ENCODE measurements at places on chromosomes 7 and 10.

DNA sequence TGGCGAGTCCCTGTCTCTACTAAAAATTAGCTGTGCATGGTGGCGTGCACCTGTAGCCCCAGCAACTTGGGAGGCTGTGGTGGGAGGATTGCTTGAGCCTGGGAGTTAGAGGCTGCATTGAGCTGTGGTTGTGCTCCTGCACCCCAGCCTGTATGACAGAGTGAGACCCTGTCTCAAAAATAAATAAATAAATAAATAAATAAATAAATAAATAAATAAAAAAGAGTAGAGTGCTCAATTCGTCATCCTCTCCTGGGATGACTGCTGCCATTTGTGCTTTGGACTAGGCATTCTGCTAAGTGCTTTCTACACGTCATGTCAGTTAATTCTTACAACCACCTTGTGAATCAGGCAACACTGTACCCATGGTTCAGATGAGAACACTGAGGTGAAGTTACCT, 130.6 kb downstream of the DOCK1 start:
- DNase-seq, result no peak

DNA sequence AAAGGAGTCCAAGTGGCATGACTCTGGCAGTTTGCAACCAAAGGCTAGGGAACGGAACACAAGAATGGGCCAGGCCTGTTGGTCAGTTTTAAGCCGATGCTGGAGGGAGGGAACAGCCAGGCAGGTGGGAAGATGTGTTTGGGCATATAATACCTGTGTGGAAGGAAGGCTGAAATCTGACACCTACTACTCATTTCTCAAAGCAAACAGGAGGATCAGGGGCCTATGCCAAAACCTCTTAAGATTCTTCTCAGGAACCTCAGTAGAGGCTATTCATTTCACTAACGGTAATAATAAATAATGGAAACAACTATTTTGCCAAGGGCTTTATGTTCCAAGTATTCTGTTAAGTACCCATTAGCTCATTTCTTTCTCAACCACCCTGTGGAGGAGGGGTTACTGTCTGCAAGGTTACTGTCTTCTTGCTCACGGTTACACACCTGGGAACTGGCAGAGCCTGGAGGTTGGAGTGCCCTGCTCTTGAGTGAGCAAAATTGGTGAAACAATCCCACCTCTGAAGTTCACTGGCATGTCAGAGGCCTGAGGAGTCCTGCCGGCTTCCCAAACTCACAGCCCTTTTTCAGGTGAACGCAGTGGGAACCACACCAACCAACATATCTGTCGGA, 35.5 kb downstream of the GOT1 start:
- DNase-seq, result no peak

GRCh38 chr7:2670720-2671391, 17.1 kb upstream of the AMZ1 start:
- peak; percentile 55 for DNase-seq

DNA sequence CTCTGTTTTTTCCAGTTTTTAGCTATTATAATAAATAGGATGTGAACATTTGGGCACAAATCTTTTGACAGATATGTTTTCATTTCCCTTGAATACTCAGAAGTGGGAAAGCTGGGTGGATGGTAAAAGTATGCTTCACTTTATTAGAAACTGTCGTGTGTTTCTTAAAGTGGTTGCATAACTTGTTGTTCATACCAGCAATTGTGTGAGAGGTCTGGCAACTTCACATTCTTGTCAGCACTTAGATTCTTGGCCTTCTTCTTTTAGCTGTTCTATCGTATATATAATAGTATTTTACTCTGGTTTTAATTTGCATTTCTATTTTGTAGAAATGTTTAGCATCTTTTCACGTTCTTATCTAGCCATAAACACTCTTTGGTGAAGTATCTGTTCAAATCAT, 894.4 kb downstream of the KCNMA1 start:
- DNase-seq, result no peak

- DNase-seq, result no peak
Measured at GRCh38 chr10:131899695-131900349, 986 bp upstream of the PPP2R2D start.

DNA sequence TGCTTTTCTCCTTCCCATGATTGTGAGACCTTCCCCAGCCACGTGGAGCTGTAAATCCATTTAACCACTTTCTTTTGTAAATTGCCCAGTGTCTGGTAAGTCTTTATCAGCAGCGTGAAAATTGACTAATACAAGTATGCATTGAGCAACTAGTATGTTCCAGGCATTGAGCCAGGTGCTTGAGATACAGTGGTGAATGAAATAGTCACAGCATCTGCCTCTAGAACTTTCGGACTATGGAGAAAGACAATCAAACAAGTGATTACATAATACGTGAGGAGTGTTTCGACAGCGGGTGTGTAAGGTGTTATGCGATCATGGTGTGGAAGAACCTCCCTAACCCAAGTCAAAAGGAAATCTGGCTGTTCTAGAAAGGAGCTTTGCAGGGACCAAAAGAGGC, 21.6 kb upstream of the NUP205 start:
- no peak for DNase-seq

DNA sequence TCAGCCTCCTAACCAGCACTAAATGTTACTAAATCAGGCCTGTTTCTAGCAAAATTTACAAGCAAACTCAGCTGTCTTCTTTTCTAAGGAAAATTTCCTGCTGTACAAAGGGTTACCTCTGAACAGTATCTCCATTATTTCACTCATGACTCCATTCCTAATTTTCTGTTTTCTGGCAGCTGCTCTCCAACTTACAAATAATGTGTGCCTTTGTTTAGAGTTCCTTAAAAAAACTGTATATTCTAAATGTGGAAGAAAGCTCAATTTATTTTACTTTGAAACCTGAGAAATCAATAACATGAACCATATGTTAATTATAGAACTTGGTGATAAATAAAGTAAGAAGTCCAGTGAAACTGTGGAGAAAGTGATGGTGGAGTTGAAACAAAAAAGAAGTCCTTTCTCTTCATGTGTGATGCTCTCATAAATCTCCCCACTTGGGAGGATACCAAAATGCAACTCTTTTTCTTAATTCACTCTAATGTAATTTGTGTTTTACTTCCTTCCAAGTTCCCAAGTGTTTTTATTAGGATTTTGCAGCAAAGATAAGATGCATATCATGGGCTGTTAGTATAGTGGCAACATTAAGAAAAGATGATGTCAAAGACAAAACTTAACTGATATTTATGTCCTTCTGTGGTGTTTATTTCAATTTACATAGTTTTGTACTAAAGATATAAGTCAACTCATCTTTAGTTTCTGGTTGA, 74.8 kb downstream of the CDK6 start:
- no peak for DNase-seq

DNA sequence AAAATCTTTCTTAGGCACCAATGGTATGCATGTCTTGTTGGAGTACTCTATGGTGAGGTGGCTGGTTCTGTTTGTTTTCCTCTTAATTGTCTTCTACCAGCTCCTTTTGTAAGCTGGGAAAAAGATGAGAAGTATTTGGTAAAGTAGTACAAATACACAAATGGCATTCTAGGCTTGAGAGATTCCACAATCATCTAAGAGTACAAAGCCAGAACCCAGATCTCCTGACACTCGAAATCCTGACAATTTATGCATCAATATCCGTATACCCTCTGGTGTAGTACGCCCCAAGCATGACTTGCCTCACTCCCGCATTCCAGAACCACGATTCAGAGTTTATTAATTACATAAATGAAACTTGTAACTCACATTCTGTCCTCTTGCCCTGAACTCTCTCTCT, 43.5 kb downstream of the CDCA7L start:
- DNase-seq, result no peak

DNA sequence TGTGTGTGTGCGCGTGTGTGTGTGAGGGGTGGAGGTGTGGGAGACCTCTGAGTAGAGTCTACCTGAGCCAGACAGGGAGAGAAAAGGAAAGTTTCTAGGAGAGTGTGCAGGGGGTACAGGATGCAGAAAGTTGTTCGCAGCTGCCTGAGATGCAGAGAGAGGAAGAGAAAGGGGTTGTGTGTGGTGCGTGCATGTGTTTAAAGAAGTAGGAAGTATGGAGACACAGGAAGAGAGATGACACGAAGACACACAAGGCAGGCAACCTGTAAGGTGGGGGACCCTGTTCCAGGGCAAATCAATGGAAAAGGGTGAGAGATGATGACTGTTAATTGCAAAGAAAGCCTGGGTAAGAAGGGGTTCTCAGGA, 52.2 kb downstream of the C10orf105 start:
- no peak for DNase-seq

DNA sequence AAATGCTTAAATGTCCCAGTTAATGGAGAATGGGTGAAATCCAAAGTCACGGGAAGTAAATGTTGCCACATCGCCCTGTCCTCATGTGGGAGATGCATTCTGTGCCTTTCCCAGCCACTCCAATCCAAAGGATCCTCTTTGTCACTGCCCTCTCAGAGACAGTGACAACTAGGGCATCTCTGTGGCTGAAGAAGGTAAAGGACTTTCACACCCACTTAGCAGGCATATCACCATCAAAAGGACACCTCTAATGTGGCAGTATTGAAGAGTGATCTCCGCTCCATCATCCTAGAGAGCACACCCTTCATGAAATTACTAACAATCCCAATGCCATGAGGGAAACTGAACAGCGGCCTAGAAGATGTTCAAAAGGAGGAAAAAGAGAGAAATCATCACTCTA, 13.6 kb downstream of the ATXN7L1 start:
- no peak for DNase-seq

- DNase-seq, result no peak
Measured at GRCh38 chr10:117169480-117169879, 27.8 kb upstream of the KCNK18 start.

GRCh38 chr7:140924821-140925421, at the start of gene BRAF:
Gene BRAF (minus strand): TSS chr7:140924929. CDS start chr7:140924703, 226 bp downstream.
- DNase-seq, result peak; percentile 98

GRCh38 chr7:115676080-115676479, 354.5 kb downstream of the TFEC start:
- DNase-seq, result no peak

- no peak for DNase-seq
Measured at GRCh38 chr10:98623176-98623575, 176.4 kb upstream of the HPS1 start.

DNA sequence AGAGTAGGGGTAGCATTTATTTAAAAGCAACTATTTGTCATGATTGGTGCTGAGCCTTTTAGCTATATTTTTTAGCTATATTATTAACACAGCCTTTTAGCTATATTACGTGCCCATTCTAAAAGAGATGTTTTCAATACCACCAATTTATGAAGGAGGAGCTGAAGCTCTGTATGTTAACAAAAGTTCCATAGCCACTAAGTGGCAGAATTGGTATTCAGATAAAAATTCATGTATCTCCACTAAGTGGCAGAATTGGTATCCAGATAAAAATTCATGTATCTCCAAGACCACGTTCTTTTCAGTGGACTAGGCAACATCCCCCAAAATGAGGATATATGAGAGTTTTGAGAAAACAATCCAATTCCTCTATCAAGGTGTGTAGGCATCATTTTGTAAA, 268.6 kb downstream of the HGF start:
- no peak for DNase-seq

- DNase-seq, result no peak
Measured at GRCh38 chr7:32774541-32774951, 117.0 kb downstream of the KBTBD2 start.

GRCh38 chr7:101173752-101174244, 6.3 kb downstream of the NAT16 start:
- peak; percentile 69 for DNase-seq

GRCh38 chr10:5888843-5889623, 660 bp downstream of the ANKRD16 start:
- DNase-seq, result peak; percentile 15

DNA sequence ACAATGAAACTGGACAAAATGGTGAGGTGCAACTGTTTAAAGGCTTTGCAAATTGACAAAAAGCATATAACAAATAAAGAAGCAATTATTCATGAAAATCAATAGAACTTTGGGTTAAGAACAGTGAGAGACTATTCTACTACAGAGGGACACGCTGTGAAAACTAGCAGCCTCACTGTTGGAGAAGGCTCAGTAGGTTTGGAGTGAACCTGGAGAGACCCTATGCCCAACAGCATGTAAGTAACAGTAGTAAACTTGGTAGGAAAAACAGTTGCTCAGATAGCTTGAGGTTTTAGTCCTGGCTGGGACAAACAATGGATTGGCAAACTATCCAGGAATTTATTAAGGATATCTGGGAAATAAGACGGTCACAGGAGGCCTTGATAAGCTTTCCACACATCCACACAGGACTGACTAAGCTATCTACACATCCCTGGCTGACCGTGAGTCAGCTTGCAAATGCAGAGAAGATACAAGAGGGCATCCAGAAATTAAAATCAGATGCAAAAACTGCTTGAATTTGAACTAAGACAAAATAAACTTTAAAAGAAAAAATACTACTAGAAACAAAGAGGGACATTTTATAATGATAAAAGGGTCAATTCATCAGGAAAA, 15.9 kb downstream of the FAM149B1 start:
- DNase-seq, result no peak

- DNase-seq, result peak; percentile 38
Measured at GRCh38 chr7:33050535-33051318, 11.8 kb downstream of the NT5C3A start.

DNA sequence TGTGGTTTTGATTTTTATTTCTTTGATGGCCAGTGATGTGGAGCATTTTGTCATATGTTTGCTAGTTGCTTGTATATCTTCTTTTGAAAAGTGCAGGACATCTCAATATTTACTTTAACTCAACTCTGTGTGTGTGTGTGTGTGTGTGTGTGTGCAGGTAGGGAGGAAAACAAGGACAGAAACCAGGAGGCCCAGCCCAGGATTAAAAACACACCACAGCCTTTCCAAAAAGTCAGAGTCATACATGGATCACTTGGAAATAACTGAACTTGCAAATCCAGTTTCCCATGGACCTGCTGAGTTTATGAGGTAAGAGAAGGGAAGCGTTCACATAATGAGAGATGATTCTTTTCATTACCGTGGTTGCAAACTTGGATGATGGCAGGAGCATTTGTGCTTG, 189.9 kb upstream of the LYZL1 start:
- no peak for DNase-seq

- no peak for DNase-seq
Measured at GRCh38 chr10:44974082-44974627, 4.5 kb downstream of the DEPP1 start.

GRCh38 chr7:143892527-143893300, 9.3 kb downstream of the TCAF1 start:
- peak; percentile 29 for DNase-seq

- no peak for DNase-seq
Measured at GRCh38 chr7:22662036-22662435, 65.0 kb upstream of the IL6 start.

- no peak for DNase-seq
Measured at GRCh38 chr10:88861036-88861435, 9.4 kb upstream of the ANKRD22 start.
